ENCODE measurements at places on chromosomes 16 and 17.

DNA sequence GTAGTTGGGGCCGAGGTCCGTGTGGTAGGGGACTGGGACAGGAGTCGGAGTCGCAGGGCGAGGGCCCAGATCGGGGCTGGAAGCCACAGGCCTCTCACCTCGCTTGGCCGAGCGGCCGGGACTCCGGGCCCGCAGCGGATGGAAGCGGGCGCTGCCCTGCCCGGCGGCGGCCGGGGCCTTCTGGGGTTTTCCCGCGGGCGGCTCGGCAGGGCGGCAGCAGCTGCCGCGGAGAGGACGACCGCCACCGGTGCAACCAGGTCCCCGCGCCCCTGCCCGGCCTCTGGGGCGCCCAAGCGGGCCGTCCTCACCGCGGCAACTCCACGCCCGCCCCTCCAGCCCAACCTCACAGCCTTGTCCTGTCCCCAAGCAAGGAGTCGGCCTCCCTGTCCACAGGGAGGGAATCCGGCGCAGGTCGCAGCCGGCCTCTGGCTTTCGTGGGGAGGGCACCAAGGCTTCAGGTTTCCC lies 15.6 kb upstream of the UTP6 start:
- no peak for DNase-seq

DNA sequence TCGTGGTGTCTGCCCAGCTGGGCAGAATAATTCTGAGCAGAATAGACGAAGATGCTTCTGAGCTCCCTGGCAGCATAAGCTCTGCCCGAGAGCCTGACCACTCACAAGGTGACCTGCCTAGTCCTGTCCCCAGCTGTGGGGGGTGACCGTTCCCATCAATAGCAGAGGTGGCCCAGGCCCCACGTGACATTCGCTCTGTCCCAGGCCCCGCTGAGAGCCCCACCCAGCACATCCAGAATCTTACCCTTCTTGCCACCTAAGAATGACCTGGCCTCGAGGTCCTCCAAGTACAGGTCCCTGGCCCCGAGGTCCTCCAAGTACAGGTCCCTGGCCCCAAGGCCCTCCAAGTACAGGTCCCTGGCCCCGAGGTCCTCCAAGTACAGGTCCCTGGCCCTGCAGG lies 695 bp upstream of the TMEM204 start:
- no peak for DNase-seq

DNA sequence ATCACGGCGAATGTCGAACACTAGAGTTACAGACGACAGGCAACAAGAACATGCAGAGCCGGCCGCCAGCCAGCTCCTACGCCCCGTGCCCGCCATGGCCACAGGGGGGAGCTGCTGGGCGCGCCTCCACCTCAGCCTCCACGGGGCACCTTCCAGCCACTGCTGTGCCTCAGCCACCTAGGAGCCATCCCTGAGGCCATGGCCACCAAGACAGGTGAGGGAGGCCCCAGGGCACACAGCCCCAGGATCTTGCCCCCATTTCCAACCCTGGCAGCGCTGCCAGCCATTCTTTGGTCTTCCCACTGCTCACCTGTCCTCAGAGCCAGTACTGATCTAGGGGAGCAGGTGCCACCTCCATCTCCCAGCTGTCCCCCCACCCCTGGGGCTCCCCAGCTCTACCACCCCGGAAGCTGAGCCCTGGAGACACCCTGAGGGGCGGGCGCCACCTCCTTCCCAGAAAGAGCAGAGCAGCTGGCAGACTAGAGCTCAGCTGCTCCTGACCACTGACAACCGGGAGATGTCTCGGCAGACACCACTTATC lies 11.8 kb downstream of the GNPTG start:
- DNase-seq: no peak

GRCh38 chr16:87575027-87575804 lies 27.1 kb upstream of the JPH3 start:
- no peak for DNase-seq

GRCh38 chr16:70526403-70526802 lies 2.8 kb downstream of the SF3B3 start:
- DNase-seq: no peak

DNA sequence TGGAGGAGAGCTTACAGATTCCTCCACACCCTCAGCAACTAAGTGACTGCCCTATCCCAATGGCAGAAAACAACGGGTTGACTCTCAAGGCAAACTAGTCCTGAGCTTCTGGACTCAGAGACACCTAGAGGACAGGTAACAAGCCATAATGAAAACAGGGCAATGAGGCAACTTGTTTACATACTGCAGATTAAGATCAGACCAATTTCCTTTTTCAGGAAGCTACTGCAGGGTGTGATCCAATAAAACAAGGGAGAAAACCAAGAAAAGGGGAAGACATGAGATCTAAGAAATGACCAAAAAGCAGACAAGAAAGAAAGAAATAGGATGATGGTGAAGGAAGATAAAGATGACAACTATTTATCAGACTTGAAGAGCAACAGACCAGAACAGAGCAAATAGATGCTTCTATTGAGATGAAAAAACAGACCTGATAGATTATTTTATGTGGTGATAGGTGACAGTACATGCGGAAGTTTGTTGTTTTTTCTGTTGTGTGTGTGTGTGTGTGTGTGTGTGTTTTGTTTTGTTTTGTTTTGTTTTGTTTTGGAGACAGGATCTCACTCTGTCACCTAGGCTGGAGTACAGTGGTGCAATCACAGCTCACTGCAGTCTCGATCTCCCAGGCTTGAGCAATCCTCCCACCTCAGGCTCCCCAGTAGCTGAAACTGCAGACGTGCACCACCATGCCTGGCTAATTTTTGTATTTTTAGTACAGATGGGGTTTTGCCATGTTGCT lies 120.7 kb downstream of the GAS7 start:
- DNase-seq: no peak

DNA sequence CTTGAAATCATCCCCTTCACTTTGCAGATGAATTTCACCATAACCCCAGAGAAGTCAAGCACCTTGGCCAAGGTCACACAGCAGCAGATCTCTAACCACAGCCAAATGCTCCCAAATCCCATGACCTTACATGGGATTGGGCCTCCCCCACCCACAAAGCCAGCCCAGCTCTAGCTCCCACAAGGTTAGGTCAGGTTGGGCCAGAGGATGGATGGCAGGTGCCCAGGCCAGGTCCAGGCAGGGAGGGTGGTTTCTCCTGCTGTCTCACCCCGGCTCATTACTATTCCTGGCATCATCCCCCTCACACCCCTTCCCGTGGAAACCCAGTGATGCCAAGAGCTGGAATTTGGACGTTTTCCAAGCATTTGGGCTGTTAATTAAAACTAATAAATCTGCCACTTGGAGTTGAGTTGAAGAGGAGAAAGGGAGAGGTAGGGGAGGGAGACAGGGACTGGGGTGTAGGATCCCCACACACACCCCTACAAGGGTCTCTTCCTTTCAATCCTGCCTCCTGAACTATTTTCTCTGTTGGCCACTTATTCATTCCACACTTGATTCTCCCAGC lies 181.6 kb downstream of the TMEM132E start:
- no peak for DNase-seq

DNA sequence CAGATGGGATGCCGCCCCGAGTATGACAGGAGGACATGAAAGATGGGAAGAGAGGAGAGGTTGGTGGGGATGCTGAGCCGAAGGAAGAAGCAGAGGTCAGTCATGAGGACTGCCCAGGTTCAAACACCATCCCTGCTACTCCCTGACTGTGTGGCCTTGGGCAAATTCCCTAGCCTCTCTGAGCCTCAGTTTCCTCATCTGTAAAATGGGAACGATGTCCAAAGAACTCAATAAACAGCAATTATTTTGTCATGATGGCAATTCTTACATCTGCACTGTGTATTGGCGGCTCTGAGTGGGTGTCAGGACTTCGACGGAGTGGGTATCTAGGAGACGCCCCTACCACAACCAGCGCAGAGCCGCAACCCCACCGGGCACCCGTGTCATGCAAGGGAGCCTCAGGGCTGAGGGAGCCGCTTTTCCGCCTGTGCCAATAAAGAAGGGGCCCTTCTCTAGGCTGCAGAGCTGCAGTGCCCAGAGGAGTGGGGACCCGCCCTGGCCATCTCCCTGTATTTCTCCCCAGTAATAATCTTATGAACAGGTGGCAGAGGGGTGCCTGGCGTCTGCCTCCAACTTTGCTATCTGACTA lies 173.2 kb downstream of the ZNF423 start:
- DNase-seq: no peak

GRCh38 chr17:74512624-74513091 lies 18.6 kb downstream of the CD300LB start:
- DNase-seq: no peak

GRCh38 chr17:68878226-68878885 lies 76.8 kb downstream of the ABCA8 start:
- no peak for DNase-seq

GRCh38 chr16:59060207-59060606 lies 326.1 kb upstream of the GOT2 start:
- peak; percentile 77 for DNase-seq

DNA sequence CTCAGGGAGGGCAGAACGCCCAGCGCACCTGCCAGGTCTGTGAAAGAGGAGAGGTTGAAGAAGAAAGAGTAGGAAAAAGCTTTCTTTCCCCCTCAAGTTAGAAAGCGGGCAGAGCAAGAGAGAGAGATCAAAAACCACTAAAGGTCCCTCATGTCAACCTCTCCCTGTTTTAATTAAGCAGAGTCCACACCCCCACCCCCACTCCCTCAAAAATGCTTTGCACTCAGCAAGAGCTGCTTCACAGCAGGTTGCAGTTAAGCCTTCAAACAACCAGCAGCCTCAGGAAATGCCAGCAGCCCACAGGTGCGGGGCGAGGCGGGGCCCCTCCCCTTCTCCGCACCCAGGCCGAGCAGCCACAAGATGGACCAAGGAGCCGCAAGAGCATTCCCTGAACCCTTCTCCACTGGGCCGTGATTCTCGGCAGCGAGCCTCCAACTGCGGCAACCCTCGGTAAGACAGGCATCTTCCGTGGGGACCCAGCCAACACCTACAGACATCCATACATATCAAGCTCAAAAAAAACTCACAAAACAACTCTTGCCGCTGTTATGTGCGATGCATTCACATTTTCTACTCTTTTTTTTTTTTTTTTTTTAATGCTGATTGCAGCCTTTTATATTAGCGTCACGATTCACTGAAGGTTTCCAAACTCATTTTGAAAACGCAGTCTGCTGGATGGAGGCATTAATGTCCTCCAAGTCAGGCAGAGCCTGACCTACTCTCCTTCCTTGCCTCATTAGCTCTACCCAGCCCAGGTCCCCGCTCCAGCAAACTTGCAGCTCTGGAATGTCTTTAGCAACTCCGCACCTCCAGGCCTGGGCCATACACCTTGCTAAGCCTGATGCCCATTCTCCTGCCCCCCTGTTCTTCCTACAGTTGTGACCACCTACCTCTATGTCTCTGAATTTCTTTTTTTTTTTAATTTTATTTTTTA lies 66.1 kb downstream of the AXIN2 start:
- DNase-seq: no peak

DNA sequence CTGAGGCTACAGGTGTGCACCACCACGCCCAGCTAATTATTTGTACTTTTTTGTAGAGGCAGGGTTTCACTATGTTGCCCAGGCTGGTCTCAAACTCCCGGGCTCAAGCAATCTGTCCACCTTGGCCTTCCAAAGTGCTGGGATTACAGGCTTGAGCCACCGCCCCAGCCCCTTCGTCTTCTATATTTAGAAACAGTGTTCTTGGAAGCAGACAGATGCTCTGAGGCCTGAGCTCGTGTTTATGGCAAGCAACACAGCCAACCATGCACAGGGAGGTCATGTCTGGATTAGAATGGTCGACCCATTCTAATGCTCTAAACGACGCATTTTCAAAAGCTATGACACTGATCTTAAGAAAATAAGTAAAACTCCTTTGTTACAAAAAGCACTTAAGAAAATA lies 16.6 kb downstream of the TMEM204 start:
- no peak for DNase-seq

- no peak for DNase-seq
Measured at GRCh38 chr17:57035971-57036481, 49.0 kb upstream of the AKAP1 start.

DNA sequence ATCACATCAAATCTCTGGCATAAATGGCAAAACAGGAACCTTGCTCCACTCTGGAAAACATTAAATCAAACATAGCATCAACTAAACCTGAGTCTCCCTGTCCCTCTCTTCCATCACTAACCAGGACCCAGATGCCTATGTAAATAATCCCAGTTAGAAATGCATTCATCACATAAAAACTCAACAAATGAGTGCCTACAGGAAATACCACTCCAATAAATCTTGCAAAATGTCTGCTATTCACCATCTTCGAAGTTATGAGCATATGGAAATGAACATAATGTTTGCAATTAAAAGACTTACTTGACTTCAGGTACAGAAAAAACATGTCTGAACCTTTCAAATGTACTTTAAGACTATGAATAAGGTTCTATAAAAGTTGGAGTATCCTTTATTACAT lies 425.0 kb downstream of the CDH11 start:
- DNase-seq: no peak

DNA sequence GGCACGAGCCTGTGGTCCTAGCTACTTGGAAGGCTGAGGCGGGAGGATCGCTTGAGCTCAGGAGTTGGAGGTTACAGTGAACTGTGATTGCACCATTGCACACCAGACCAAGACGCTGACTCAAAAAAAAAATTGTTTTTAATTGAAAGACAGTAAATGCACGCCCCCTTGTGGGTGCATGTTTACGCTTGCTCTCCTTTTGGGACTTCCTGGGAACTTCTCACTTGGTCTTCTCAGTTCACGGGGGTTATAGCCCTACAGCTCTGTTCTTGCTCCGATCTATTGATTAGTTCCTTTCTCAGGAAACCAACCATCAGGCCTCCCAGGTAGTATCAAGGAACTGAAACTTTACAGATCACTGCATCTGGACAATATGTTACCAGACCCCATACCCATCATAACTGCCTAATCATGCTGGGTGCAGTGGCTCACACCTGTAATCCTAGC lies 14.2 kb upstream of the RIPOR1 start:
- no peak for DNase-seq

DNA sequence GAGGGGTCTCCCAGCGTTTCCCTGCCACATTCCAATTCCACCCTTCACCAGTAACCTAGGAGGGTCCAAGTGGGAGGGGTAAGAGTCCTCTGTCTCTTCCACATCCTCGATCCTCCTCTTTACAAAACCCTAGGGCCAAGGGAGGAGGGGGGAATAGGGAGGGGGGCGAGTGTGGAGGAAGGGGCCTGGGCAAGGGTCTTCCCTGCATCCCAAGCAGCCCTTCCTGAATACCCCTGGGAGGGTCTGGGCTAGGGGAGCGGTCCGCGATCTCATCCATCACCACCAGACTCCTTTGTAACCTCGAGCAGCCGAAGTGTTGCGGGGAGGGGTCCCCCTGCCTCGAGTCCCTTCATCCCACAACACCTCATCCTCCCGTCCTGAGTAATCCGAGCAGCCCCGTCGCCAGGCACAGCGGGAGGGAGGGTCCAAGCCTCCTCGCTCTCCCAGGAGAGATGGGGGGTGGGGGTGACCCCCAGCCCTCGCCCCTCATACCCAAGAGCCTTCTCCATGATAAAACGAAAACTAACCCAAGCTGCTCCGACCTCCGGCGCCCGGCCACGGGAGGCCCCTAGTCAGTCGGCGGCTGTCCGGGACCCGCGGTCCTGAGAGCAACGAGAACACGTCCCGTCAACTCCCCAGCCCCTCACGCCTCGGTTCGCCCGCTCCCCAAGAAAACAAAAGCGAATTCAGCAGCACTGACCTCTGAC lies 502 bp downstream of the SMPD3 start:
- DNase-seq: no peak

- no peak for DNase-seq
Measured at GRCh38 chr17:39745335-39746144, 7.8 kb downstream of the GRB7 start.

- no peak for DNase-seq
Measured at GRCh38 chr17:39666601-39667261, 1.5 kb upstream of the PNMT start.

GRCh38 chr16:31365131-31365865 lies 10.3 kb downstream of the ITGAX start:
- no peak for DNase-seq

GRCh38 chr17:82627405-82627804 lies 20.8 kb downstream of the WDR45B start:
- DNase-seq: no peak

Data from HS-27A (cell line).